Brain pericyte (primary cell): ENCODE measurements at places on chromosomes 6 and 20.

- no peak for DNase-seq
These were observed 27.1 kb downstream of the LBP start for GRCh38 chr20:38373231-38373867.

GRCh38 chr6:118913161-118913560 lies 19.2 kb downstream of the ASF1A start:
- no peak for DNase-seq

- DNase-seq: peak; percentile 87
These were observed 7.9 kb downstream of the KIAA1755 start for GRCh38 chr20:38252292-38253288.

DNA sequence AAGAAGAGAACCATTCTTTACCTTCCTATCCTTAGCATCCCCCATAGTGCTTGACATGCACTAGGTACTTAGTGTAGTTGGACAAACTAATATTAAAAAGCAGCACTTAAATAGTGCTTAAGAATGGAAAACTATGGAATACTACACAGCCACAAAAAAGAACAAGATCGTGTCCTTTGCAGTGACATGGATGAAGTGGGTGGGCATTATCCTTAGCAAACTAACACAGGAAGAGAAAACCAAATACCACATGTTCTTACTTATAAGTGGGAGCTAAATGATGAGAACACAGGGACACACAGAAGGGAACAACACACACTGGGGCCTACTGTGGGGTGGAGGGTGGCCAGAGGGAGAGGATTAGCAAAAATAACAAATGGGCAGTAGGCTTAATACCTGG lies 66.8 kb downstream of the EPHA7 start:
- no peak for DNase-seq

DNA sequence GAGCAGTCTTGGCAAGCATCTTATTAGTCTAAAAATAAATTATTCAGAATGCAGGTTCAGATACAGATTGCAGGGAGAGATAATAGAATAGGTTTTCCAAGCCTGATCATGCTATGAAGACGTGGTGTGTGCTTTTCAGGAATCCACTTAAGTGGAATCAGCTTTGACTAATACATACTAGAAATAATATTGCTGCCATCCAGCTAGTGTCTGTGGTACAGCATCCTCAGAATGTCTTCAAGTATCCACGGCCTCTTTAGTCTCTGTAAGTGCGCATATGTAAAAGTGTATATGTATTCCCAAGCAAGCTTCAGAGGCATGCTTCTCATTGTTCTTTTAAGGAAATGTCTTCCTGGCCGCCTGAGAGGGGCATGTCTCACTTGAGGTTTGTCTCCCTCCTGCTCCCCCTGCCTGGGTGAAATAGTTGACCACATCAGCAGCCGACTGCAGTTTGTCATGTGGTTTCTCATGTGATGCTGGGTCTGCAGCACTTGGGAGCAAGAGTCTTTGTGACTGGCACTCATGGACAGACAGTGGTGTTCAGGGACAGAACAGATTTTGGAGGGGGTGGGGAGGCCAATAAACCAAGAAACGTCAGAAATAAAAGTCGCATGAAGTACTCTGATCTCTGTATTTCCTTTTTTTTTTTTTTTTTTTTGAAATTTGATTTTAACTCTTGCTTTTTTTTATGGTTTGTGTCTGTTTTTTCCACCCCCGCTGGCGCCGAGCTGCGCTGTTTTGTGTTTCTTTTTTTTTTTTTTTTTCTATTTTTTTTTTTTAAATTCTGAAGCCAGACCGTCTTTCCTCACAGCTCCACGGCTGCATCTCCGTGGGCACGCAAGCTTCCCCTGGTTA lies 150.8 kb downstream of the PRL start:
- peak; percentile 37 for DNase-seq

DNA sequence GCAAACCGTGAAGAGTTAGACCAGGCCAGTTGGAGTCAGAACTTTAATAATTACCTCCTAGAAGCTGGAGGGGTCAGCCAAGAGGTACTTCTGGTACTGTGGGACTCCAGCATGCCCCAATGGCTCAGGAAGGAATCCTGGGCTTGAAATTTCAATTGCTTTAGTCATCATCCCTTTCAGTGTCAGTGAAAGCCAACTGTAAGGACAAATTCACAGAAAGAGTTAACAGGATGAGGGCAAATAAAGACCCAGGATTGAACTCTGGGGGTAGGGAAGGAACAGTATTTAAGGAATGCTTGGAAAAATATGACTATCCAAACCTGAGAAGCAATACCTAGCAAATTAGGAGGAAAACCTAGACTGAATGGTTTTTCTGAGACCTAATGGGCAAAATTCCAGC lies 735.1 kb upstream of the MARCKS start:
- no peak for DNase-seq

GRCh38 chr20:37850724-37851355 lies 52.1 kb upstream of the VSTM2L start:
- DNase-seq: no peak

- no peak for DNase-seq
These were observed 2.4 kb upstream of the CST3 start for GRCh38 chr20:23640018-23640601.

DNA sequence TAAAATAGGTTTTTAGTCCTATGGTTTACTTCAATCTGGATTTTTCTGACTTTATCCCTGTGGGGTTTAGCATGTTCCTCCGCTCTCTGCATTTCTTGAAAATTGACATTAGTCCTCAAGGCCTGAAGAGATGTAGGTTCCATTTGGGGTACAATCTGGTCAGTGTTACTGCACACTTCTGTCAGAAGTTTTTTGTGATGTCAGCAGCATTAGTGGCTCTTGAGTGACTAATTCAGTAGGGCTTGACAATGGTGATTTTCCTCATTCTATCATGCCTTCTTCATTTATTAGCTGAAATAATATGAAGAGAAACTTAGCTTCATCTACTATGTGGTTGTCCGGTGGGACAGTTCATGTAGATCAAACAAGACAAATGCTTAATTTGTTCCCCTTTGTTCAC lies 114.6 kb downstream of the PDE10A start:
- DNase-seq: no peak

DNA sequence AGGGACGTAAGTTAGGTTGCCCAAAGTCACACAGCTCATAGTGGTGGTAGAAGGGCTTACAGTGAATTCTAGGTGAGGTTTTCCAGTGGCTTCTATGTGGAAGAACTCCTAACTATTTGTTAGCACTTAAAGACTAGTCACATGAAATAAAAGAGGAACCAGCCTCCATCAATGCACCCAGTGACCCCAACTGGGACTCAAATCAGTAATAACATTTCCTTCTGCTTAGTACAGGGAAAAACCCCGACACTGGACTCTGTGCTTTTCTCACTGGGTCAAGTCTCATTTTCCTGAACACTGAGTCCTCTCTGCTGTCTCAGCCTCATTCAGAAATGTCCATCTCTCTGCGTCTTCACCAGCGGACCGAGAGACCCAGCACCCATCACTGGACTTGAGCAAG lies 89.2 kb downstream of the SLC22A23 start:
- DNase-seq: no peak
